GM12878 (cell line): ENCODE measurements at places on chromosomes 11 and 22. TPM values are rescaled to one million over a fixed set of nuclear protein-coding genes. Genes with fewer than 3 reads are reported as not detected.

IFITM1 gene
- total RNA-seq = 396 and 453 TPM in 2 replicates

SCGB1A1 gene
- 0.72 TPM in 1 of 2 replicates, not detected in the other for total RNA-seq

GRCh38 chr11:57903441-57904123 is 120.1 kb upstream of the OR9Q1 start:
- H3K27me3 ChIP-seq = no peaks in the 10 kb centered on the region
- DNase-seq = no peak
- no peak overlapping the region for H3K27ac ChIP-seq
- no peak overlapping the region for H3K4me3 ChIP-seq
- no peaks in the 10 kb centered on the region for H3K36me3 ChIP-seq

CABP4 gene
- 0.41 and 0.69 TPM in 2 replicates for total RNA-seq

- H3K27ac ChIP-seq = no peak overlapping the region
- no peaks in the 10 kb centered on the region for H3K27me3 ChIP-seq
- no peak for DNase-seq
- no peaks in the 10 kb centered on the region for H3K4me1 ChIP-seq
- no peak overlapping the region for H3K4me3 ChIP-seq
Observed at GRCh38 chr11:68583041-68583446, 101.3 kb upstream of the GAL start.

GRCh38 chr11:9672288-9672916 is 8.5 kb downstream of the SWAP70 start:
- peaks cover 2% of the 10 kb centered on the region; the same call in 1 of the 2 replicates for H3K4me1 ChIP-seq
- DNase-seq = no peak
- no peak overlapping the region for H3K4me3 ChIP-seq
- H3K36me3 ChIP-seq = no peaks in the 10 kb centered on the region; the same call in 1 of the 2 replicates
- no peak overlapping the region for H3K27ac ChIP-seq

RTN4R gene
- total RNA-seq = 0.77 and 0.87 TPM in 2 replicates

OR8G5 gene
- total RNA-seq = not detected in 2 replicates

DNA sequence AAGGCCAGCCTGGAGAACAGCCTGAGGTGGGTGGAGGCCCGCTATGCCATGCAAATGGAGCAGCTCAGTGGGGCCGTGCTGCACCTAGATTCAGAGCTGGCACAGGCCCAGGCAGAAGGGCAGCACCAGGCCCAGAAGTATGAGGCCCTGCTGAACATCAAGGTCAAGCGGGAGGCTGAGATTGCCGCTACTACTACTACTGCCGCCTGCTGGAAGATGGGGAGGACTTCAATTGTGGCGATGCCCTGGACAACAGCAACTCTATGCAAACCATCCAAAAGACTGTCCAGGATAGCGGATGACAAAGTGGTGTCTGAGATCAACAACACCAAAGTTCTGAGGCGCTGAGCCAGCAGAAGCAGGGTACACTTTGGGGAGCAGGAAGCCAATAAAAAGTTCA is 3.1 kb upstream of the TMEM218 start:
- H3K36me3 ChIP-seq = no peaks in the 10 kb centered on the region
- H3K4me3 ChIP-seq = no peak overlapping the region
- H3K27me3 ChIP-seq = no peaks in the 10 kb centered on the region
- H3K27ac ChIP-seq = no peak overlapping the region

DGCR6 gene
- 0.13 and 0.31 TPM in 2 replicates for total RNA-seq

GRCh38 chr11:128343135-128343514 is 244.2 kb downstream of the ETS1 start:
- H3K27me3 ChIP-seq = no peaks in the 10 kb centered on the region
- no peak overlapping the region for H3K4me3 ChIP-seq
- no peaks in the 10 kb centered on the region for H3K36me3 ChIP-seq
- H3K27ac ChIP-seq = no peak overlapping the region
- H3K4me1 ChIP-seq = peaks cover 19% of the 10 kb centered on the region

DNA sequence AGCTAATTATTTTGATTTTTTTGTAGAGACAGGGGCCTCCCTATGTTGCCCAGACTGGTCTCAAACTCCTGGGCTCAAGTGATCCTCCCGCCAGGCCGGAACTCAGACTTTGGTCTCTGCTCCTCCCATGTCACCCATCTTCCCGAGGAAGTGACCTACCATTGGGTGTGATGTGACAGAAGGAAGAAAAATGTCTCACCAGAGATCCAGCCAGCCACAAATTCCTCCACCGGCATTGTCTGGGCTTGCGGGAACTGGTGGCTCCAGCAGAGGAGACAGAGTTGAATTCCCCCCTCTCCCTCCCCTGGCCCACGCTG is 772 bp downstream of the SLC25A45 start:
- peaks cover 58% of the 10 kb centered on the region for H3K4me1 ChIP-seq
- DNase-seq = no peak
- H3K27me3 ChIP-seq = no peaks in the 10 kb centered on the region
- peak overlapping the region; percentile 99 for H3K27ac ChIP-seq
- peak overlapping the region; percentile 90 for H3K4me3 ChIP-seq

DNA sequence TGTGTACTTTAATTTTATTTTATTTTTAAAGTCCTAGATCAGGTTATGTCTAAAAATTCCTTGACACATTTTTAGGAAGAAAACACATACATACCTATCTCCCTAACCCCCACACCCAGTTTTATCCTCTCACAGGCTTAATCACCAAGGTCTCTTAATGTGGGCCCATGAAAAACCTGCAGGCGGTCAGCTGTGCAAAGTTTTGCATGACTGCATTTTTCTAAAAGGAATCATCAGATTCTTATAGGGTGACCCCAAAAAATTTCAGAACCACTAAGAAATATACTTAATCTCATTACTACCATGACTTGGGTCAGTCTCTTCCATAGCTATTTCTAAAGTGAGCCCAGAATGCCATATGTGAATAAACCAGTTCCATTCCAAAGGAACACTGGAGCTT is 19.8 kb downstream of the SAA1 start:
- H3K4me3 ChIP-seq = no peak overlapping the region
- no peak overlapping the region for H3K27ac ChIP-seq
- H3K27me3 ChIP-seq = no peaks in the 10 kb centered on the region
- no peaks in the 10 kb centered on the region for H3K4me1 ChIP-seq

SERPIND1 gene
- 0.11 and 0.38 TPM in 2 replicates for total RNA-seq

GRCh38 chr11:117535201-117535849 is 207.7 kb downstream of the CEP164 start:
- no peak overlapping the region for H3K27ac ChIP-seq
- H3K36me3 ChIP-seq = no peaks in the 10 kb centered on the region
- H3K27me3 ChIP-seq = no peaks in the 10 kb centered on the region
- no peaks in the 10 kb centered on the region for H3K4me1 ChIP-seq
- no peak for DNase-seq

DNA sequence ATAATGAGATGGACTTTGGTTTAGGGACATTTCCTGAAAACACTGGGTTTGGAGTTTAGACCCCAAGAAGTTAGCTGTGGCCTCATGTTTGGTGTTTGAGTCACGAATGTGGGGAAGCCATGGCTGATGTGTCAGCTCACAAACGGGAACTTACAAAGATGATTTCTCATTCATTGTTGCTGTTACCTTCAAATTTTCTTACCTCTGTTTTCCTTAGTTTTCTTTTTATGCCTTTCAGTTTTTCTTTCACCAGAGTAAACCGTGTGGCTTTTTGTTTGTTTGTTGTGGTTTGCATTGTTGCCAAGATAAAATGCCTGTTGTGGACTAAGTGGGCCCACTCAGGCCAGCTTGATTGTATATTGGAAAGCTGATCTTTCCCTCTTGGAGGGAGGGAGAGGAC is 89.1 kb downstream of the SWAP70 start:
- no peak overlapping the region for H3K27ac ChIP-seq
- peaks cover 50% of the 10 kb centered on the region for H3K4me1 ChIP-seq
- no peak overlapping the region for H3K4me3 ChIP-seq
- peaks cover 6% of the 10 kb centered on the region; the same call in 1 of the 2 replicates for H3K36me3 ChIP-seq

- H3K4me3 ChIP-seq = no peak overlapping the region
- H3K27ac ChIP-seq = no peak overlapping the region
- no peak for DNase-seq
- H3K36me3 ChIP-seq = no peaks in the 10 kb centered on the region
- no peaks in the 10 kb centered on the region for H3K27me3 ChIP-seq
Observed at GRCh38 chr11:74671520-74672196, 59.6 kb downstream of the CHRDL2 start.

DNA sequence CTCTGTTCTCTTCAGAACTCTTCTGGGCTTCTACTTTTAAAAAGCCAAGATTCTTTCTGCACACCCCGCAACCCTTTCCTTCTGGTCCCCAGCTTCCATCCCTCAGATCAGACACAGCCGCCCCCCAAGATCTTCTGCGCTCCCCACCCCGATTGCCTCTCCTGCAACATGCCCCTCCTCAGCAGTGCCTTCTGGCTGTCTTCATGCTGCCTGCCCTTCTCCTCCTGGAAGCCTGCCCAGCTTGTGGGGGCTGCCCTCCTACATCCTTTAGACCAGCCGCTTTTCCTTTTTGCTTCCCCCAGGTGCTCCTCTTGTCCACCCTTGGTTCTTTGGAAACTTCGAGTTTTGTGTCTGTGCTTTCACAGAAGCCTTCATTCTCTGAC is 144.2 kb downstream of the FEZ1 start:
- no peaks in the 10 kb centered on the region for H3K36me3 ChIP-seq
- no peaks in the 10 kb centered on the region; the same call in 1 of the 2 replicates for H3K27me3 ChIP-seq
- H3K27ac ChIP-seq = no peak overlapping the region
- H3K4me1 ChIP-seq = no peaks in the 10 kb centered on the region; the same call in 1 of the 2 replicates
- no peak for DNase-seq

GRCh38 chr11:83676056-83676601 is 390.0 kb upstream of the CCDC90B start:
- H3K27me3 ChIP-seq = no peaks in the 10 kb centered on the region
- no peaks in the 10 kb centered on the region for H3K4me1 ChIP-seq
- DNase-seq = no peak
- H3K4me3 ChIP-seq = no peak overlapping the region
- no peaks in the 10 kb centered on the region for H3K36me3 ChIP-seq

DNA sequence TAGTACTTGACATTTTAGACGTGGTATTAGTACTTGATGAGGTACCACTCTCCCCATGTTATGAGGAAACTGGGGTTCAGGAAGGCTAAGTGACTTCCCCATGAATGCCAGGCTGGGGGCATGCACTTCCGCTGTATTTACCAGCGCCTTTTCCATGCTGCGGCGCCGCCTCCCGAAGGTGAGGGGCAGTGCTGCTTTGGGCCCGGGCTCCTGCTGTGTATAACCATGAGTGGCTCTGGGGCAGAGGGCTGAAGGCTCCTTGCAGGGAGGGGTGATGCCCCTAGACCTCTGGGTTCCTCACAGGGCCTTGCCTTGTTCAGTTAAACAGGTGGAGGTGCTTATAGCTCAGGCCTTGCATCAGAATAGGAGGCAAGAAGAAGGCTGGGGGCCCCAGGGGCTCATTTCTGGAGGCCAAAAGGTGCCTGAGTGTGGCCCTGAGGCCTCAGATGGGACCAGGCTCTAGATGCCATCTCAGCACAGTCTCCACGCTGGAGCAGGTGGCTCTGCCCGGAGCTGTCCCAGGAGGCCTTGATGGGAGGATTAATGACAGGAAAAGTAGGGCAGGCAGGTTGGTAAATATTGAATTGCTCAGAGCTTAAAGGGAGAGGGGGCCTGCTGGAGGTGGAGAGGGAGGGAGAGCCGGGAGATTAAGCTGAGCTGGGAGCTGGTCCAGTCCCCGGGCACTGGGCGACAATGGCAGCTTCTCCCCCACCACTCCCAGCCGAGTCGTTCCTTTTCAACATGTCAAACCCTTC is 129.6 kb downstream of the CEP164 start:
- no peak overlapping the region for H3K4me3 ChIP-seq
- no peaks in the 10 kb centered on the region for H3K36me3 ChIP-seq
- peak overlapping the region; percentile 57 for H3K27ac ChIP-seq
- H3K4me1 ChIP-seq = peaks cover 48% of the 10 kb centered on the region

DNA sequence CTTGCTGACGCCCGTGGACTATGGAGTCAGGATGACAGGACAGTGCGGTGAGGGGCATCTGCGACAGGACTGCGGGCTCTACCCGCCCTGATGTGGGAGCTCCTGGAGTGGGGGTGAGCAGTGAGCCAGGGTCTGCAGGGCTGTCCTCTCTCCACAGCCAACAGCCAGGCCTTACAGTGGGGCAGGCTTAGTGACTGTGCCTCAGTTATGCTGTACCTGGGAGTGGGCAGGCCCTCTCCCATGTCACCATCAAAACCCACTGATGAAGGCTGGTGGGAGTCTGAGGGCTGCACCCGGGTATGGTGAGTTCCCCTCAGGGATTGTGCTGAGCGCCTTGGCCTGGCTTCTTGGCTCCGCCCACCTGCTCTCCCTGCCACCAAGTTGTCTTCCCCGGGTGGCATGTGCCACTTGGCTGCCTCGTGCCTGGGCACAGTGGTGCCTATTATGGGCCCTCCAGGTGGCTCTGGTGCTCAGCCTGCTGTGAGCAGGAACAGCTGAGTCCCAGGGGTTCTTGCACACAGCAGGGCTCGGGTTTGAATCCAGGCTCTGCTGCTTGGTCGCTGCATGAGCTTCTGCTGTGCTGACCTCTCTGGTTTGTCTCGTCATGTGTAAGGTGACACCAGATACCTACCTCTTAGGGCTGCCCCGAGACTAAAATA is 4.1 kb upstream of the TRIOBP start:
- no peak overlapping the region for H3K4me3 ChIP-seq
- no peaks in the 10 kb centered on the region; the same call in 1 of the 2 replicates for H3K4me1 ChIP-seq
- no peaks in the 10 kb centered on the region for H3K27me3 ChIP-seq
- peaks cover 23% of the 10 kb centered on the region for H3K36me3 ChIP-seq
- DNase-seq = no peak

ADM2 gene
- total RNA-seq = 0.31 and 0.48 TPM in 2 replicates

- H3K36me3 ChIP-seq = no peaks in the 10 kb centered on the region
- peak; percentile 13 for DNase-seq
- H3K4me1 ChIP-seq = no peaks in the 10 kb centered on the region; the same call in 1 of the 2 replicates
- H3K27ac ChIP-seq = peak overlapping the region; percentile 82
- peak overlapping the region; percentile 68; the same call in 1 of the 2 replicates for H3K4me3 ChIP-seq
- no peaks in the 10 kb centered on the region for H3K27me3 ChIP-seq
Observed at GRCh38 chr11:2700415-2701211, 819 bp upstream of the KCNQ1OT1 start.

KCNJ11 gene
- total RNA-seq = 0.11 and 0.56 TPM in 2 replicates

DNA sequence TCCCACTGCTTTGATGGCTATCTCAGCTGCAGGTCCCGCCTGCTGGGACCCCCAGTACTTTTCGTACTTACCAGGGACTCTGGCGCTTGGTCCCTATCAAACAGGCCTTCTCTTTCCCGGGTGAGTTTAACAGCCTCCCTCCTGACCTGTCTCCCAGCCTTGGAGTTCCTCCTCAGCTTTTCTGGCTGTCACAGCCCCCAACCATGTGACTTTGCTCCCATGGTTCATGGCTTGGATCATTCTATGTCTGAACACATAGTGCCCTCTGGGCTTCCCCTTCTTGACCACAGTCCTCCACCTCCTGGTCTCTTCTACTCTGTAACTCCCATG is 56.9 kb downstream of the PARVA start:
- H3K4me1 ChIP-seq = no peaks in the 10 kb centered on the region
- no peaks in the 10 kb centered on the region for H3K27me3 ChIP-seq
- no peak overlapping the region for H3K4me3 ChIP-seq
- no peaks in the 10 kb centered on the region for H3K36me3 ChIP-seq
- no peak overlapping the region for H3K27ac ChIP-seq
